ENCODE measurements at places on chromosomes 16 and 17.

DNA sequence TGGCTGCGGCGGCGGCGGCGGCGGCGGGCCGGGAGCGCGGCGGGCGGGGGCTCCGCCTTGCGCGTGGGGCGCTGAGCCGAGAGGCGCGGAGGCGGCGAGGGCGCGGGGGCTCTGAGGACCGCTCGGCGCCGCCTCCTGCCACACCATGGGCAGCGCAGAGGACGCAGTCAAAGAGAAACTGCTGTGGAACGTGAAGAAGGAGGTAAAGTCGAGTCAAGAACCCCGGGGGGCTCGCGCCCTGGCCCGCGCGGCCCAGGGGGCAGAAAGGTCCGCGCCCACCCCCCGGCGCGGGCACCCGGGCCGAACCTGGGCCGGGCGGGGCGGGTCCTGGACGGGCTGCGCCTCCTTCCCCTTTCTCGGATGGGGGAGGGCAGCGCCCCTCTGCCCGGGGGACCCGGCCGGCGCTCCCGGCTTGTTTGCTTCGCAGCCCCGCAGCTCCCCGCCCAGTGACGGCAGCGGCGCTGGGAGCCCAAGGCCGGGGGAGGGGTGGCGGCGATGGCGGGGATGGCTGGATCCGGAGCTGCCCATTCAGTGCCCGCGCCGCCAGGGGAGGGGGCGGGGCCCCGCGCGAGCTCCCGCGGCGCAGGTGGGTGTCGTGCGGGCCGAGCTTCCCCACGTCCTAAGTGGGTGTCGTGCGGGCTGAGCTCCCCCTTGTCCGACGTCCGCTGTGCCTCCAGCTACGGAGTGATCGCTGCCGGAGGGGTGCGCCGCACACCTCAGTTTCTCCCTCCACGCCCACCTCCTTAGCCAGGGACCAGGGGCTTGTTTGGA is 428 bp downstream of the SGSM2 start:
- no peak for DNase-seq

- no peak for DNase-seq
Measured at GRCh38 chr17:28055546-28056275, 13.2 kb downstream of the NLK start.

DNA sequence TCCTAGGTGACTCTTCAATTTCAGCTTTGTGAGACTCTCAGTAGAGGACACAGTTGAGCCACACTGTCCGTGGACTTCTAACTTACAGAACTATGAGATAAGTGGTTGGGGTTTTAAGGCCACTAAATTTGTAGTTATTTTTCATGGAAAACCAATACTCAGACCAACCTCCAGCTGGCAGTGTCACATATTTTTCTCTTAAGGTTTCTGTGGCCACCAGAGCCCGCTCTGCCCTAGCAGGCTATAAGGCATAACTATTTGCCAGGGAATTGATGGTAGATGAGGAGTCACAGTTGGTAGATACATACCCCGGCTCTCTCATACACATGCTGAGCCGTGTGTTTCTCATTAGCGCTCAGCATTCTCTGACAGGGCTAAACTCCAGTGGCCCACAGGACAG is 336.8 kb upstream of the MON1B start:
- no peak for DNase-seq

- no peak for DNase-seq
Measured at GRCh38 chr17:49734515-49735490, 27.0 kb upstream of the SLC35B1 start.

DNA sequence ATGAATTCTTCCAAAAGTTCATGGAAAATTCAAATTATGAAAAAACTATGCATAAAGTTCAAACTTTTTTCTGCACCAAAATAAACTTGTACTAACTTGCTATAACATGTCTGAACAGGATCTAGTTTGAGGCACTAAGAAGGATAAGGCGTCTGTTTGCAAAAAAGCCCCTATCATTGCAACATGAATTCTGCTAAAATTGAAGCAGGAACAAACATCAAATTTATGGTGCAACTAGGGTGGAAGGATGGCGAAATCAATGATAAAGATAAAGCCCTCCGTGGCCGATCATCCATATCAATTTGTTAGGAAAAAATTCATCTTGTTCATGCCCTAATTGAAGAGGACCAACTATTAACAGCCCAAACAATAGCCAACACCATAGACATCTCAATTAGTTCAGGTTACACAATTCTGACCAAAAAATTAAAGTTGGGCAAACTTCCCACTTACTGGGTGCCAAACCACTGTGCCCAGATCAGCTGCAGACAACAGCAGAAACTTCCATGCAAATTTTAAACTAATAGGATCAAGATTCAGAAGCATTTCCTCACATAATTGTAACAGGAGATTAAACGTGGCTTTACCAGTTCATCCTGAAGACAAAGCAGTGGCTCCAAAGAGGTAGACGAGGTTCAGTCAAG is 12.9 kb downstream of the IL21R start:
- no peak for DNase-seq

- no peak for DNase-seq
Measured at GRCh38 chr17:33640629-33641028, 347.5 kb upstream of the ASIC2 start.

GRCh38 chr17:30271102-30271501 is 20.6 kb downstream of the BLMH start:
- DNase-seq, result no peak

DNA sequence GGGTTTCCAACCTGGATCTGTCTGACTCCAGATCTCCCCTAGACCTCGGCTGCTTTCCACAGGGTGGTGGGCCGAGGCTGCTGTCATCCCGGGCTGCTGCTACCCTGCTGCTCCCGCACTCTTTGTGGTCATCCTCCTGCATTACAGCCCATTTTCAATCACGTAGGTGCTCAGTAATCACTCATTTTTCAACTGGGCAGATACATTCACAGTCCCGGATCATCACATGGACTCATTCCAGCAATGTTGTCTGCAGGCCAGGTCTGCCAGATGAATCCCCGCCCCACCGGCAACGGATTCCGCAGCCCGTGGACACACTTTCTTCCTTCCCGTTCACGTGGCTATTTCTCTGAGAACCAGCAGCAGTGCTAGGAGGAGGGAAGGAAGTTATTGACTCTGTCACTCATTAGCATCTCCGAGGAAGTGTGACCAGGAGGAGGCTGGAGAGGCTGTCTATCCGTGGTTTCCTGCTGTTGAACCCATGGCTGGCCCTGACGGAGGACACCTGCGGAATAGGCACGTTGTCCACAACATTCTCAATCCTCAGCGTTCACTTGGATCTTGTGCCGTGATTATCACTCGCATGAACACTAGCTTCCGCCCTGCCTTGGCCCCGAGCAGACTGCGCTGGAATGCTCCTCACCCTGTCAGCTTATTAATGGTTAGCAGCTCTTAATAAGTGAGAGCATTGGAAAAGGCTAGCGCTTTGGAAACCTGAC is 14.7 kb upstream of the ZCCHC14 start:
- DNase-seq, result no peak

- DNase-seq, result no peak
Measured at GRCh38 chr17:48121923-48122664, 14.5 kb downstream of the SNX11 start.

GRCh38 chr16:49986351-49987124 is 38.5 kb upstream of the CNEP1R1 start:
- DNase-seq, result peak; percentile 37

DNA sequence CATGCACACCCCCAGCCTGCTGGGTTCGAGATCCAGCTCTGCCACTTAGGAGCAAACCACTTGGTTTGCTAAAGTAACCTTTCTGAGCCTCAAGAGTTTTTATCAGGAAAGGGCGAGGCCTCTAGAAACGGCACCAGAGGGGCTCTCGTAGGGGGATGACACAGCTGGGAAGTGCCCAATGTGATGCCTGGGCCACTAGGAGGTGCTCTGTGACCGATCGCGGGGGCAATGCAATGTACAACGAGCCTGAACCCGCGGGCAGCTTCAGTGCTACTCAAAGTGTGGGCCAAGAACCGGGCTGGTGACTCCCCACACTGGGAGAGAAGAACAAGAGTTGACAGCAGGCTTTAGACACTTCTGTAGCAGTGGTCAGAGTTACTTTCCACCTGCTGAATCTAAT is 9.4 kb downstream of the C16orf89 start:
- DNase-seq, result no peak

GRCh38 chr16:875182-876040 is 74.9 kb upstream of the GNG13 start:
- no peak for DNase-seq

DNA sequence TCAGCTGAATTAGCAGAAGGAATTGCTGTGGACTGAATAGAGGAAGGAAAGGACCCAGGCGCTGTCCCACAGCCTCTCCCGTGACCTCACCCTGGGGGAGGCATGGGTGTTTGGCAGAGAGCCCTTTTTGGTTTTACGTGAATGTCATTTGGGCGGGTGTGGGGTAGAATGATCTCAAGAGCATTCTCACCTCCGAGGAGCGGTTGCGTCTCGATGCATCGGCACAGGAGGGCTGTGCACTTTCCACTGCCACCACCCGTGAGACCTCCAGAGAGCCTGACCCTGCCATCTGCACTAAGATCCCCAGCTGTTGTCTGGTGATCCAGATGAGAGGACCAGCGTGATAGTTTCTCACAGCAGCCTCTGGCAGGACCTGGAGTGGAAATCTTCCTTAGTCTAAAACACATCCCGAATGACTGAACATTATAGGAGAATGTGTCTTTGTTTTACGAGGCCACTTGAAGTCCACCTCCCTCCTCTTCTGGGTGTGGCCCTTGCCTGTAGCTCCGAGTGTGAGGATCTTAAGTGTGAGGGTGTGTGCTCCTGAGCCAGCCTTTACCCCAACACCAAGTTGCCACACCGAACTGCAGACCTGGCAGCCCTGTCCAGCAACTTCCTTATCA is 29.3 kb downstream of the FOXK2 start:
- DNase-seq, result no peak

GRCh38 chr16:50957056-50957455 is 194.0 kb downstream of the SALL1 start:
- DNase-seq, result no peak

DNA sequence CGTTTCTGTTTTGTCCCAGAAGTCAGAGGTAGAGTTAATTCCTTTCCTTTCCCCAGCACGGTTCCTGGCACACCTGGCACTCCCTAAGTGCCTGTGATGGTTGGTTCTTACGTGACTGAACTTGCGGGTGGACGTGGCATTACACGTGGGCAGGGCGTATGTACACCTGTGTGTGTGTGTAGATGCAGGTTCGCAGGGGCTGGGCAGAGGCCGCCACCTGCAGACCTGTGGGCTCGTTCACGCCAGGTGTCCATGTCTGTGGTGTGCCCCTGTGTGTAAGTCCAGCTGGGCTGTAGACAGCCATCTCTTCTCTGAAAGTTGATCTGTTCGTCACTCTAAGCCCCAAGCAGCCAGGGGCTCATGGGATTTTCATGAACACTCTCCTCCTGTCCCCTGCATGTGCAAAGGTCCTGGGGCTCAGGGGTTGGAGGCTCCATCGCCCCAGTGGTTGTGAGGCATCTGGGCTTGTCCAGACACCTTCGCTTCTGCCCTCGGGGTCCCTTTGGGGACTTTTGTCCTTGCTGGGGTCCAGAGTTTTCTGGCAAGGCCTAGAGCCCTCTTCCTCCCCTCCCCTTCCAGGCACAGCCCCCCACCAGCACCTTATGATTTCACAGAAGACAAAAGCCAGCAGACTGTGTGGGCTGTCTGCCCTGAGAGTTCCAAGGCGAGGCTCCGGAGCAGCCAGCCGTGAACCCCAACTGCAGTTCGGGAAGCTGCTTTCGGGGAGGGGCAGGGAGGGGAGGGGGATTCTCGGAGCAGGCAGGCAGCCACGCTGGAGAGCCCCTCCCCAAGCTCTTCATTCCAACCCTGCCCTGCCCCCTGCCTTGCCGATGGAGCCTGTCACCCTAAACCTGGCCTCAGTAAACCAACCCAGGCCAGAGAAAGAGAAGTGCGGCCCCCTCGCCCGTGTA is 5.4 kb upstream of the FSCN2 start:
- DNase-seq, result no peak

- DNase-seq, result no peak
Measured at GRCh38 chr16:62870554-62870953, 834.3 kb upstream of the CDH8 start.

GRCh38 chr17:8100111-8100510 is 12.6 kb upstream of the ALOX12B start:
- no peak for DNase-seq

DNA sequence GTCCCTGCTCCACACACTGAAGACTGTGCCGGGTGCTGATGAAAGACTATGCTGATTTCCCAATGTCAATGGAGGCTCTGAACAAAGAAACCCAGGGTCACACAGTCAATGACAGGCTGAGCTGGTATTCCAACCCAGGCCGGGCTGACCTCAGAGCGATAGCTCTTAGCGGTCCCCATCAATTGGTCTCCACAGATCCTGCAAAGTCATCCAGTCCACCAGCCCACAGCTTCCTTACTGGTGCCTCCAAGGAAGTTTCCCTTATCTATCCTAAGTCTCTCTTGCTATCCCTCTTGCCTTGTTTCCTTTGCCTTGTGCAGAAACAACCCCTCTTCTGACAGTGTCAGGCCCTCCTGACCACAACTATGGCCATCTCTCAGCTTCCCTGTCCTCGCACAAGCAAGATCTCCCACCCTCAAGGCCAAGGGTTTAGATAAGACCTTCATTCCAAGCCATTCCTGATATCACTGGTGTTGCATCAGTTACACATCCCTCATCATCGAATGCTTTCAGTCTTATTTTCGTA is 52.7 kb upstream of the KSR1 start:
- DNase-seq, result no peak

DNA sequence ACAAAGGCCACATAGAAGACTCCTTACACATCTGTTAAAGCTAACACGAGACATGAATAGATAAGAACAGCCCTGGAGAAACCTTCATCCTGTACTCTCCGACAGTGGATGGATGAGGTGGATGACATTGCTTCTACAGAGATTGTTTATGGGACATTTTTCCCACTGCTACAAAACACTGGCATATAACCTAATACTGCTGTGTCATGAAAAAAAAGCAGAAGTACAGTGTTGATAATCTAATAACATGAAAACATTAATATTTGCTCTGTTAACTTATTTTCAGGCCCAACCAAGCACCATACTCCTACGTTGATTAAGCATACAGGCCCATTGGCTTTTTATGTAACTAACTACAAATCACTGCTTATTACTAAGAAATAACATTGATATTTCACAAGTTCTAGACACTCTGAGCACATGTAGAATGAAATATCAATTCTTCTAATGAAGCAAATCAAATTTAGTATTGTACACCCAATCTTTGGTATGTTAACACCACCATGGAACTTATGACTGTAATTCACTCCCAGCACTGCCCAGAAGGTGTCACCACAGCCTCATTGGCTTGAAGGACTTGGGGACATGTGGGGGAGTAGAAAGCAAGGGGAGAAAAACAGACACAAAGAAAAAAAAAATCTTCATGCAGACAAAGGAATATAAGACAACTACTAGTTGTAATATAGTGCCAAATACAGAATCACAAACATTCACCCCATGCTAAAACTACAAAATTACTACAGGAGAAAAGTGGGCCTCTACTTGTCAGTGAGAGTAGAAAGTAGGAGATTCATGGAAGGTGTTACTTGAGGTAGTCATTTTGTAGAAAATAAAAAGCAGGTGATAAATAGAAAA is 330.0 kb upstream of the PMFBP1 start:
- peak; percentile 31 for DNase-seq

DNA sequence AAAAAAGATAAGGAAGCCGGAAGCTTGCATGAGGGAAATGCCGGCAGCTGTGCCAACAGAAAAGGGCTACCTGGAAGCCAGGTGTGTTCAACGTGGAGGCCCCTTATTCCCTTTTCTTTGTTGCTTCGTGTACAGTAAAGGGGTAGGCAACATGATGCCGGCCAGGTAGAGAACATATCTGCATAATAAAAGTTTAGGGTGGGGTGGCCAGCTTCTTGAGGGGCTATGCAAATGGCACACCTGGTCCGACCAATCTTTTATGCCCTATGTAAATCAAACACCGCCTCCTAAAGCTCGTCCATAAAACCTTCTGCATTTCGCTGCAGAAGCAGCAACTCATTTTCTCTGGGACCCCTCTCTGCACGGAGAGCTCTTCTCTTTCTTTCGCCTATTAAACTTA is 911.6 kb downstream of the KCNJ2 start:
- no peak for DNase-seq
